Hematopoietic multipotent progenitor cell treated with erythropoietin and hydrocortisone succinate and interleukin-3 and kit ligand, for 6 days (in vitro differentiated cells): ENCODE measurements at places on chromosomes 4 and X.

DNA sequence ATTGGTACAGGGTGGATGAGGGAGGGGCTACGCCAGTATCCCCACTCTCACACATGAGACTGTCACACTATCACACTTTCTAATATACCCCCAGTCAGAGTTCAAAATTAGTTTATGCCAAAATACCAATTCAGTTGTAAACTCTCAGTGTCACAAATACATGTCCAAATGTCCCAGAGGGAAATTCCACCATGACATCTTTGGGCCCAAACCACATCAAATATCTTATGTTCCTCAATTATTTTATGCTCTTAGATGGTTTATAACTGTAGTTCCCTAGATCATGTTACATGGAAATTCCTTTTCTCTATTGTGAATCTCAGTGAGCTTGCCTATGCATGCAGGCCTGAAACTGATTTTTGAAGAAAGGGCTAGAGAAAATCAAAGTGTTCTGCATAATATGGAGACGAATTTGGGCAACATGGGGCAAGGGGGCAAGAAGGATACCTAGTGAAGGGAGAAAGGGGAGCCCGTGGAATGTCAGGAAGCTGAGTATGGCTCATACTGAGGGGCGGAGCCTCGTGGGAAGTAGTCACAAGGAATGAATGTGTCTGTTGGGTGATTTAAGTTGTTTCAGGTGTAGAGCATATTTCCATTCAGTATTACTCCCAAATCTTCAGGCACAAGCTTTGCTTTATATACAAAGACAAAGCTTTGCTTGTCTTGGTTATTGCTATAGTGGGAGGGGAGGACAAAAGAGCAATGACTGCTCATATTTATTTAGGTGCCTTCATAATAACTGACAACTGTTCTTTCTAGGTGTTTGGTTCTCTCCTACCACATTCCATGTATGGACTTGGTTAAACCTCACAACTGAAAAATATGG, 40.8 kb downstream of the CLNK start:
- no peak for DNase-seq

DNA sequence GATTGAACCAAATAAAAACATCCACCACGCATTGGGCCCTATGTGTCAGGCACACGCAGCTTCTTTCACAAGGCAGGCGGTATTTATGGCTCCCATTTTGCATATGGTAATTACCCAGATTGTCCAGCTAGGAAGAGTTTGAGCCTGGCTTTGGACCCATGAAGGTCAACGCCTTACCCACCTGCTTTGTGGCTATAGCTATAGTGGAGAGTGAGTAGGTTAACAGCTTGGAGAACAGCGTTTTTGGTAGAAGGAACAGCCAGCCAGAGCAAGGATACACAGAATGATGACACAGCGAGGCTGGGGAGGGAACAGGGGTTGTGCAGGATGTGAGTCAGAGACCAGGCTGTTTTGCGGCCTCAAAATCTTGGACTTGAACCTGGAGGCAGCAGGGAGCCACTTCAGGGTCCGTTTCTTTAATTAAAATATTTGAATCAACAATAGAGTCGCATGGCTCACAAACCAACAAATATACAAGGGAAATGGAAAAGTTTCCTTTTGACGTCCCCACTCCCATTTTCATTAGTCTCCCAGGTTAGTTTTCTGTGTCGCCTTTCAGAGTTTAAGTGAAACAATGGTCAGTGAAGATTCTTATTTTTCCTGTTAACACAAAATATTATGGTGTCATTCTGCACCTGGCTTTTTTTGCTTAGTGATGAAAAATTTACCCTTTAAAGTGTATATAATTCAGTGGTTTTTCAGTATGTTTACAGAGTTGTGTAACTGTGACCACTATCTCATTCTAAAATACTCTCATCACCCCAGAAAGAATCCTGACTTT, 118.2 kb upstream of the STX18 start:
- no peak for DNase-seq

GRCh38 chr4:57303012-57303751, 193.0 kb upstream of the IGFBP7 start:
- DNase-seq = no peak

GRCh38 chr4:15131551-15131950, 129.3 kb downstream of the CPEB2 start:
- DNase-seq = no peak

GRCh38 chr4:23763559-23763958, 126.3 kb downstream of the PPARGC1A start:
- no peak for DNase-seq

- DNase-seq = peak; percentile 32
These were observed 482 bp upstream of the MBTPS2 start for GRCh38 chrX:21838937-21839333.

DNA sequence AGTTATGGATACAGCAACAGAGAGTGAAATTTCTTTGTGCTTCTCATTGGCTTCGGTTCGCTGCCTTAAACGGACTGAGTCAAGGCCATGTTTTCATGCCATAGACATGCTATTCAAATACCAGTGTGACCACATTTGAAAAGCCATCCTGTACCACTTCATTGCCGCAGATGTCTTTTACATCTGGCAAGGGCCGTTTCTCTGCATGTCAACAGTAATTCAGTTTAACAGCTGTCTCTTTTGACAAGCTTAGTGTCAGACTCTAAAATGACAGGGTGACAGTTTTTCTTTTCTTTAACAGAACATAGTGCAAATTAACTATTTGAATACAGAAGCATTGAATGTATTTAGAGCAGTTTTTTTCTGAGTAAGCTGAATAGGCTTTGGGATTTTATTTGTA, 362.2 kb upstream of the POU3F4 start:
- no peak for DNase-seq

- DNase-seq = peak; percentile 56
These were observed 56.4 kb upstream of the SPOCK3 start for GRCh38 chr4:167290678-167291077.

- DNase-seq = no peak
These were observed 77.0 kb downstream of the REELD1 start for GRCh38 chr4:146291313-146291712.

- no peak for DNase-seq
These were observed 77.4 kb downstream of the PSAPL1 start for GRCh38 chr4:7357323-7357722.

DNA sequence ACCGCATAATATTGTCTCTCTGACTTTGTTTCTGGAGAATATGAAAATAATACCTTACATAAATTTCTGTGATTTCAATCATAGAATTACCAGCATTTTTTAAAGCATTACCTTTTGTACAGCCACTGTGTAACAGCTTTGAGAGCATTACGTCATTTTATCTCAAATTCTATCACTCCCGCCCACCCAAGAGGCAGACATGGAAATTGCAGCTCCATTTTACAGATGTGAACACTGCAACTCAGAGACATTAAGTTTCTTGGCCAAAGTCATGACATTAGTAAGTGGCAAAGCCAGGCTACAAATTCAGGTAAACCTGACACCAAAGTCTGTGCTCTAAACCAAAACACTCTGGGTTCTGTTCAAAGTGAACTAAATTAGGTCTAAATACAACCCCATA, 33.6 kb upstream of the KDR start:
- peak; percentile 6 for DNase-seq

DNA sequence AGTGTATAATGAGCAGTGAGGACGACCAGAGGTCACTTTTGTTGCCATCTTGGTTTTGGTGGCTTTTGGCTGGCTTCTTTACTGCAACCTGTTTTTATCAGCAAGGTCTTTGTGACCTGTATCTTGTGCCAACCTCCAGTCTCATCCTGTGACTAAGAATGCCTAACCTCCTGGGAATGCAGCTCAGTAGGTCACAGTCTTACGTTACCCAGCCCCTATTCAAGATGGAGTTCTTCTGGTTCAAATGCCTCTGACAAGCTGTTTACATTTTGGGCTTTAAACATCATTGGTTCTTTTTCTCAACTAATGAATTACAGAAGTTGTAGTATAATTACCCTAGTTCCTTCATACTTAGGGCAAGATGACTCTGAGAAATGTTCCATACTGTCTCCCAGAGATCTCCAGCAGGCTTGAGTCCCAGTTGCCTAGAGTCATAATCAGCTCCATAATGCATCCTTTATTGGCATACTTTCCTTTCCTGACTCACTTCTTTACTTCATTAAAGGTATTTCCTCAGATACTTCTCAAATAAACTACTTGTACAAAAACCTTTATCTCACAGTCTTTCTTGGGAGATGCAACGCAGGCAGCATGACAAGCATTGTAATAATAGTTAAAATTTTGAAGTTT, 136.5 kb downstream of the KDM6A start:
- no peak for DNase-seq

DNA sequence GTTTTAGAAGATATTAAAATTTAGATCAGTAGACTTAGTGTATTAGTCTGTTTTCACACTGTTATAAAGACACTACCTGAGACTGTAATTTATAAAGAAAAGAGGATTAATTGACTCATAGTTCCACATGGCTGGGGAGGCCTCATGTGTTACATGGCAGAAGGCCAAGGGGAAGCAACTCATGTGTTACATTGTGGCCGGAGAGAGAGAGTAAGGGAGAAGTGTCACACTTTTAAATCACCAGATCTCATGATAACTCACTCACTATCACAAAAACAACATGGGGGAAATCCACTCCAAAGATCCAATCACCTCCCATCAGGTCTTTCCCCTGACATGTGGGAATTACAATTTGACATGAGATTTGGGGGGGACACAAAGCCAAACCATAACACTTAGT, 1159.7 kb upstream of the PCDH7 start:
- no peak for DNase-seq

GRCh38 chr4:36111172-36111571, 133.1 kb downstream of the ARAP2 start:
- DNase-seq = peak; percentile 8

- DNase-seq = peak; percentile 32
These were observed 56.1 kb upstream of the TMEM131L start for GRCh38 chr4:153409924-153410501.

GRCh38 chr4:5133201-5133600, 81.9 kb downstream of the STK32B start:
- DNase-seq = no peak

DNA sequence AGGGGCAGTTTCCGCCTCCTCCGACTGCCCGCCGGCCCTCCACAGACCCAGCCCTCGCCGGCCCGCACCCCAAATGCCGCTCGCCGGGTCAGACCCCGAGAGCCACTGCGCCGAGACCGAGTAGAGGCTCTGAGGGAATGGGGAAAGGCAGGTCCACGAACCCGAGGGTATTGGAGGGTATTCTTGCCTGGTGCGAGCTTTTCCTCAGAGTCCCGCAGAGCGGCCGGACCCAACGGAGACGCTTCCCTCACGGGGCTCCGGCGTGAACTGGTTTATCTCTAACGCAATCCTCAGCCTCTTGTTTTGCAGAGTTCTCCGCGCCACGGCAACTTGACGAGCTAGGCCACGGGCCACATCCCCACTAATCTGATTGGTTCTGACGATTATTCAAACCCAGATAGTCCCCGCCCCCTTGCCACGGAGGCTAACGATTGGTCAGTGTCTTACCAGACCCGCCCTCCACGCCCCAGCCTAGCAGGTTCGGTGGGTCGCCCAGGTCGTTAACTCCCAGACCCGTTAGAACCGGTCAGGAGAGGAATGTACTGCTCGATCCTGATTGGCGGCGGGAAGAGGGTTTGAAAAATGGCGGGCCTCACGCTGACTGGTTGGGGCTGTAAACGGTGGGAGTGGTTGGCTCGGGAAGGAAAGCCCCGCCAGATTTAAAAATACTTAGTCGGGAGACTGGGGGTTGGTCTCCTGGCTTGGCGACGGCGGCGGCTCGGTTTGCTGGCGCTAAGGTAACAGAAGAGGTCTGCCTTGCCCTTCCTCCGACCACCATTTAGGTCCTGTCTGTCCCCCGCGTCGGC, at the start of gene HMGB2:
Gene HMGB2, minus strand, starts transcription at position 274 of the 806 bp plus-strand sequence. CDS start 709 bp downstream, outside the sequence.
- peak; percentile 100 for DNase-seq

GRCh38 chr4:122536001-122536400, 79.5 kb upstream of the IL2 start:
- DNase-seq = no peak

DNA sequence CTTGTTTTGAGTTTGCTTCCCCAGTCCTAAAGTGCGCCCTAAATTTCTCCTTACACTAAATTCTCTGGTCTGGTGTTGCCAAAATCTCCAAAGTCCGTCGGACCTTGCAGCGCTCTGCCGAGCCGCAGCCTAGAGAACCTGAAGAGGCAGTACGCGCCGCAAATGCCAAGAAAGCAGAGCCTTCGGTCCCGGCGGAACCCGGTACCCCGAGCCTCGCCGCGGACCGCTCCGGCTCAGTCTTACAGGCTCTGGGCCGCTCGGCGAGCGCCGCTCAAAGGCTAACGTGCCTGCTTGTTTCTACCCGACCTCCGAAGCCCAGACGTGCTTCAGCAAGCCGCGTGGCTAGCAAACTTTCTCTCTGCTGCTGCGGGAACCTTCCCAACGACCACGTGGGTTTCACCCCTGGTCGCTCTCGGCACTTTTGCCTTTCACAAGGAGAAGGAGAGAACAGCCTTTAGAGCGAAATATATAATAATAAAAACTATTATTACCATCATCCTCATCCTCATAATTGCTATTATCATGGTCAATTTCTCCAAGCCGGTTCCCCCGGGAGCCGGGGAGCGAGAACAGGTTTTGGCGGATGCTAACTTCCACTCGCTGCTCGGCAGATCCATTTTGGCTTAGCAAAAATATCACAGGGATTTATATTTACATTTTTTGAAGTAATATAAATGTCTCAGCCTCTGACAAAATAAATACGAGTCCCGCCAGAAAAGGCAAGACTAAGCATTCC, 2.2 kb upstream of the HTR2C start:
- DNase-seq = no peak

DNA sequence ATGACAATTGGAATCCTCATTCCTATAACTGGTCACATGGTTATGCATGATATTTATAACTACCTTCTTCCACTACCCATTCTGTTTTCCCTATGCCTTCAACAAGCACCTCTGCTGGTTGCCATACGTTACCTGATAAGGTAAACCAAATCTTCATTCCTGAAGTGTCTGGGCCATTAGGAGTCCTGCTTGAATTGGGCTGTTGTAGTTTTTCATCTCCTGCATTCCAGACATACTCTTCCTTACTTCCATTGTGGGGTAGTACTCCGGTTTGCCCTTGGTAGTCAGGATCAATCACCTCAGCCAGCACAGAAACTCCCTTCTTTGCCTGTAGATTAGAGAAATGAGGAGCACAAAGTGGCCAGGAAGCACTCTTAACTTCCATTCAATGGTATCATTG, 109.1 kb upstream of the LANCL3 start:
- no peak for DNase-seq

DNA sequence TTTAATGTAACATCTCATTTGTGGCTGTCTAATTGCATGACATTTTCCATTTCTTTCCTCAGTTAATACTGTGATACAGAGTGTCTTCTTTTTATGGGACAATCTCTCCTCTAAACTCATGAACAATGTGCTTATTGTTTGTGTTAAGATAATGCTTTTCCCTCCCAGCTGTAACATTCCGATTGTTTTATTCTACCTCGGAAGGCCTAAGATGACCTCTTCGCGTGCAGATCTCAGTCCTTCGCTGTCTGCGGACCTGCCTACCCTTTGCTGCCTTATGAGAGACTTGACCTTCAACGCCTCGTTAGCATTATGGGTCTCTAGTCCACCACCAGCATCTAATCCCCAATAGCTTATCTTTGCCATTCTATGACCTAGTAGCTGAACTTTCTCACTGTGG, 29.8 kb upstream of the ZFP42 start:
- no peak for DNase-seq

- DNase-seq = no peak
These were observed 145.5 kb upstream of the PDHA2 start for GRCh38 chr4:95694411-95694810.

GRCh38 chrX:97267396-97268181, 383.9 kb downstream of the RPA4 start:
- no peak for DNase-seq

GRCh38 chrX:34873500-34874225, 68.9 kb upstream of the FAM47B start:
- no peak for DNase-seq
